ENCODE measurements at places on chromosomes 1 and 21.

DNA sequence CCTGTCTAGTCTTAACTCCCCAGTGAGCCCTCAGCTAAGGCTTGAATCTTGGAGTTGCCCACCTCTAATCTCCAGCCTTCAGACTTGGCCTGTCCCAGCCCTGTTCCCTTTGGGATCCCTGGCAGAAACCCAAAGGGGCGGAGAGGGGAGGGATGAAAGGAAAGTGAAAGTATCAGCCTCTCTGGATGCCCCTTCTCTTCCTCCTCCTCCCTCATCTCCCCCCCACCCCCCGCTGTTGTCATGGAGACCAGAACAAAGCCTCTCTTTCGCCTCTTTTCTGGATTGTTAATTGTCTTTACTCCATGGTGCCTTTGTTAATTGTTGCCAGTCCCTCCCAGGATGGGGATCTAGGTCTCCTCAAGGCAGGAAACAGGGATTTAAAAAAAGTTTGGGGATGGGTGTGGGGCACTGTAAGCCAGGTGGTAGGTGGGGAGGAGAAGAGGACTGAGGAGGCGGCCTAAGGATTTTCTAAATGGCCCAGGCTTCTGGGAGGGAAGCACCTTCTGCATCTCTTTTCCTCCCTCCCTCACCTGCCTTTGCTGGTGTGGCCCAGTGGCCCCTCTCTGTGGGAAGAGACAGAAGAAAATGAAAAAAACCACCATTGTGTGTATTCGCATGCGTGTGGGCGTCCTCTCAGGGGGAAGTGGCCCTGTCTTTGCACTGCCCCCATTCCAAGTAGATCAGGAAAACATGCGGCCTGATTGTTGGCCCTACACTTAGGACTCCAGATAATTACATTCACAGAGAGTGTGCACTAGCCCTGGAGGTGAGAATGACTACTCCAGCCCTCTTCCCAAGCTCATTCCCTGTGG lies 7.5 kb upstream of the SOX13 start:
- H3K27me3 ChIP-seq: peaks cover 9% of the 10 kb centered on the region
- no peaks in the 10 kb centered on the region for H3K4me1 ChIP-seq
- H3K36me3 ChIP-seq: no peaks in the 10 kb centered on the region
- H3K4me3 ChIP-seq: no peak overlapping the region

- H3K36me3 ChIP-seq: no peaks in the 10 kb centered on the region
- H3K4me1 ChIP-seq: no peaks in the 10 kb centered on the region
- no peak for DNase-seq
- H3K4me3 ChIP-seq: no peak overlapping the region
- no peaks in the 10 kb centered on the region for H3K27me3 ChIP-seq
- no peak overlapping the region for H3K27ac ChIP-seq
Observed at GRCh38 chr1:118827636-118828035, 160.5 kb downstream of the TBX15 start.

GRCh38 chr21:33651965-33652680 lies 9.8 kb downstream of the ITSN1 start:
- H3K27ac ChIP-seq: no peak overlapping the region
- no peak overlapping the region for H3K4me3 ChIP-seq
- H3K36me3 ChIP-seq: no peaks in the 10 kb centered on the region

GRCh38 chr1:163131981-163132380 lies 62.8 kb downstream of the RGS4 start:
- no peak overlapping the region for H3K27ac ChIP-seq
- no peak overlapping the region for H3K4me3 ChIP-seq
- H3K4me1 ChIP-seq: no peaks in the 10 kb centered on the region
- H3K27me3 ChIP-seq: peaks cover 19% of the 10 kb centered on the region

GRCh38 chr1:53594391-53595180 lies 135.4 kb downstream of the DMRTB1 start:
- H3K27me3 ChIP-seq: no peaks in the 10 kb centered on the region
- no peaks in the 10 kb centered on the region for H3K36me3 ChIP-seq
- no peak overlapping the region for H3K27ac ChIP-seq
- H3K4me1 ChIP-seq: no peaks in the 10 kb centered on the region

DNA sequence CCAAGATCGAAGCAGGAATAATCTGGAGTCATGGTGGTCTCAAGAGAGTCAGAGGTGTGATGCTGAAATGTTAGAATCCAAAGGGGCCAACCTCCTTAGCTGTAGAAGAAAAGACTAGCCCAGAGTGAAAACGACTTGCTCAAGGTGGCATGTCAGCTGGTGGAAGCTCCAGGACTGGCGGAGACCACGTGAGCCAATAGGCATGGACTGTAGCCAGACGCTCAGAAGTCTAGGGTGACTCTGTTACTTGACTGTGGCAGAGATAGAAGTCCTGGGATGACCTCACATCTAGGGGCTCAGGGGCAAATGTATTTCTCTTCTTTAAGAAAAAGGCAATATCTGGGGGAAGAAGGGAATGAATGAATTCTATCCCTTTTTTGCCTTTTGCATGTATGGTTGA lies 267.4 kb downstream of the ATG4C start:
- no peaks in the 10 kb centered on the region for H3K4me1 ChIP-seq
- peaks cover 5% of the 10 kb centered on the region for H3K27me3 ChIP-seq
- H3K27ac ChIP-seq: peak overlapping the region; percentile 10
- no peaks in the 10 kb centered on the region for H3K36me3 ChIP-seq
- no peak for DNase-seq

- H3K27me3 ChIP-seq: no peaks in the 10 kb centered on the region
- H3K4me3 ChIP-seq: no peak overlapping the region
- DNase-seq: no peak
- H3K4me1 ChIP-seq: peaks cover 25% of the 10 kb centered on the region
- H3K36me3 ChIP-seq: peaks cover 4% of the 10 kb centered on the region
- H3K27ac ChIP-seq: no peak overlapping the region
Observed at GRCh38 chr1:111660204-111661150, 40.9 kb downstream of the RAP1A start.

GRCh38 chr1:248858096-248858890 lies 592 bp downstream of the ZNF692 start:
- peak overlapping the region; percentile 90 for H3K27ac ChIP-seq
- no peaks in the 10 kb centered on the region for H3K27me3 ChIP-seq
- peak overlapping the region; percentile 87 for H3K4me3 ChIP-seq
- no peak for DNase-seq
- peaks cover 2% of the 10 kb centered on the region for H3K36me3 ChIP-seq

DNA sequence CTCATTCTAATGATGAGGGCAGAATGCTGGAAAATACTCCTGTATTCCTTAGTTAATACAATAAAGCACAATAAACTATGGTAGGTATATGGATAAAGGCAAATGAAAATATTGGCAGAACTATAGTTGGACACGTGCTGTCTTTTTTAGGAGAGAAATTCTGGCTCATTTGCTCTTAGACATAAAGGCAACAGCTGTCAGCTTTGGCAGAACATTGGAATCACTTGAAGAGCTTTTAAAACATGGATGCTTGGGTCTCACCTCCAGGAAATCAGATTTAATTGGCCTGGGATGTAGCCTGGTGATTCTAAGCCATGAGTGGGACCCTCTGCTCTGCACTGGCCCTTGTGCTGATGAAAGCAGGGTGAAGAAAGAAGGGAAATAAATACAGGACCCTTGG lies 9.9 kb downstream of the CRP start:
- no peak overlapping the region for H3K27ac ChIP-seq
- DNase-seq: no peak
- peaks cover 2% of the 10 kb centered on the region for H3K27me3 ChIP-seq
- H3K4me1 ChIP-seq: no peaks in the 10 kb centered on the region
- no peak overlapping the region for H3K4me3 ChIP-seq

DNA sequence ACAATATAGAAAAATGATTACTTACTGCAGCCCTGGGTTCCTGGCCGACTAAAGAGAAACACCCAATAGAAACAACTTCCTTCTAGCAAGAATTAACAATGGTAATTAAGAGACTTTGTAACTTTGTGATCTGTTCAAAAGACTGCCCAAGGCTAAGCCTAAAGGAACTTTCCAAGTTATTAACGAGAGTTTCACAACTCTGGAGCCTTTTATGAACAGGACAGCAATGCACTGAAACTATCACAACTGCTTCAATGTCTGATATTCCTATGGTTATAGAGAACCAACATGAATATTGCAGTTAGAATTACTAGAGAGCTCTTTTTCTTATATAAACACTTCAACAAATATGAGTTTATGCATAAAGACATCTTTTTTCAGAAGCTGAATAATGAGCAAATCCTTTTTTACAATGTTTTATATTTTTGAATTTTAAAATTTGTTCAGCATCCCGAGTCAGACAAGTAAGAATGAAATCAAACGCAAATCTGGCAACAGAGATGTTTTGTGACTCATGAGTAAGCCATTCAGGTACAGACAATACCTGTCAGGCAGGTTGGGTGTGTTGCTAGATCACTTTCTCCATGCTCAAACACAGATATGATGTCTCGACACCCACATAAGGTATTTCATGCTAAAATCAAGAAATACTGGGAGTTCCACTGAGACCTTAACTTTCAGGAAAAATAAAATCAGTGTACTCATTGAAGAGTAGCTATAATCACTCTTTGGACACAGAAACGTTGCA lies 22.2 kb upstream of the KCNJ15 start:
- H3K27me3 ChIP-seq: no peaks in the 10 kb centered on the region
- no peak overlapping the region for H3K4me3 ChIP-seq
- no peak for DNase-seq
- peaks cover 3% of the 10 kb centered on the region for H3K4me1 ChIP-seq

- H3K27me3 ChIP-seq: no peaks in the 10 kb centered on the region
- H3K4me3 ChIP-seq: no peak overlapping the region
- no peak for DNase-seq
Observed at GRCh38 chr1:222823695-222824094, 8.9 kb downstream of the DISP1 start.

DNA sequence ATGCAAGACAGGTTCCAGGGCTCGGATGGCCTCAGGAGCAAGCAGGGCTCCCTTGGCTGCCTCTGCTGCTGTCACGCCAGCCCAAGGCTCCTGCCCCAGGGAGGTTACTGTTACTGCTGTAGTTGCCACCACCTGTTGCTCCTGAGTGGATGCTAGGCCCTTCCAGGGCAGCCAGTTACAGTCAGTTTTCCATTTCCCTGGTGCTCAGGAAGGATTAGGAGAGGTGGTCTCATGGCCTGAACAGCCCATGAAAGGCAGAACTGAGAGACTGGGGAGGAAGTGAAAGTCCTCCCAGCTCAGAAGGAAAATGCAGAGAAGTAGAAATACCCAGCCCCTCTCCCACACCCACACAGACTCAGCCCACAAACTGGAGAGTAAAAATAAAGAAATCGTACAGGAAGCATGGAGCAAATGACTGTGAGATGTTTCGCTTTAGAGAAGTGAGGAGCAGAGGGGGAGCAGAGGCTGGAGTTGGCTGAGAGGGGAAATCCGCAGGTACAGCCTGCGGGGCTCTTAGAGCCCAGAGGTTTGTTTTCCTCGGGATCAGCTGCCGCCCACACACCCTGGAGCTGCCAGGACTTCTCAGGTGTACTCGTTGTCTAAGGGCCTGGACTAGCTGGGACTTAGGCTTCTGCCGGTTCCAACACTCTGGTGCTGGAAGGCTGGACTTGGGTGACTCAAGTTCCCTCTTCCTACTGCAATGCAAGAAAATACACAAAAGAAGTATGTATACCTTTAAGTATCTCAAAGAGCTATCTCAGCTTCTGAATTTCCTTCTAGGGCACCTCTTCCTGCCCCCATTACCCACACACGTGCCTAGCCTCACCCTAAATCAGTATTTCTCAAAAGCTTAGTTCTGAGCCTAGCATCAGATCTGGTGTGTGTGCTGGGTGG lies 2.3 kb downstream of the IL6R start:
- H3K27me3 ChIP-seq: no peaks in the 10 kb centered on the region
- H3K27ac ChIP-seq: peak overlapping the region; percentile 94
- H3K36me3 ChIP-seq: peaks cover 21% of the 10 kb centered on the region
- peaks cover 80% of the 10 kb centered on the region for H3K4me1 ChIP-seq
- peak overlapping the region; percentile 93 for H3K4me3 ChIP-seq

DNA sequence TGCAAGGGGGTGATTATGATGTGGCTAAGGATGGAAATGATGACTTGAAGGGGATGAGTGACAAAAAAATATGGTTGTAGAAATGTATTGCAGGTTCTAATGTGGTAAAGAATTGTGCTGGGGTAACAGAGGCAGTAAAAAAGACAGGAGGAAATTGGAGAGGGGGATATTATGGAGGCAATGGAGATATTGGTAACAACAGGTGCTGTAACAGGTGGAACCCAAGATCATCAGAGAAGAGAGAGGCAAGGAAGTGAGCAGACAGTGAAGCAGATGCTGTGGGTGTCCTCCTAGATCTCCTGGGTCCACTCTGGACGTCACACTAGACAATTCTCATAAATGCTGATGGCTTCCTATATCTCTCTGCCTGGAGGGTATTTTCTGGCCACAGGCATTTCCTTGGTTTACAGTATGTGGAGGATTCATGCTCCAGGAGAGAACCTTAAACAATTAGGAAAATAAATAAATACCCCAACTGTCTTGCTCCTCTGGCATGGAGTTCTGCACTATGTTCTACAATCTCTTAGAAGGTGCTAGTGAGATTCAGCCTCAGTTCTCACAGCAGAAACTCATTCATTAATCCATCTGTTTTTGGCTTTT lies 620.3 kb upstream of the PLXNA2 start:
- no peak overlapping the region for H3K4me3 ChIP-seq
- H3K27me3 ChIP-seq: peaks cover 5% of the 10 kb centered on the region
- H3K4me1 ChIP-seq: no peaks in the 10 kb centered on the region
- DNase-seq: no peak
- no peaks in the 10 kb centered on the region for H3K36me3 ChIP-seq

DNA sequence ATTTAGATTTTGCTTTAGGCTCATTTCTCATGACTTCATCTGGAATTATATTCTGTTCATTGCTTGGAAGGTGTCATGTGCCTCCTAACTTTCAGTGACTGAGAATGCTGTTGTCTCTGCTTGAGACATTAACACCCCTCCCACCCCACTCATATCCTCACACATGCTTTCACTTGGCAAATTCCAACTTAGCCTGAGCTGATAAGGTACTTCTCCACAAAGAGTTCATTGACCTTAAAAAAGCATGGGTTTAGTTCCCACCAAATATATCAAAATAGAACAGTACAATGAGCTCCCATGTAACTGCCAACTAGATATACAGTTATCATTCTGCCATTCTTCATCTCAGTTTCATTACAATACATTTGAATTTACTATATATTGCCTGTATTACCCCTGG lies 576.5 kb upstream of the ADGRL2 start:
- H3K36me3 ChIP-seq: no peaks in the 10 kb centered on the region
- H3K27me3 ChIP-seq: no peaks in the 10 kb centered on the region
- no peaks in the 10 kb centered on the region for H3K4me1 ChIP-seq
- H3K27ac ChIP-seq: no peak overlapping the region
- no peak overlapping the region for H3K4me3 ChIP-seq

GRCh38 chr1:220219136-220219442 lies 53.2 kb downstream of the RAB3GAP2 start:
- no peak overlapping the region for H3K27ac ChIP-seq
- peaks cover 28% of the 10 kb centered on the region for H3K36me3 ChIP-seq
- no peak overlapping the region for H3K4me3 ChIP-seq
- DNase-seq: no peak
- no peaks in the 10 kb centered on the region for H3K27me3 ChIP-seq

- no peak for DNase-seq
- H3K27ac ChIP-seq: no peak overlapping the region
- no peaks in the 10 kb centered on the region for H3K27me3 ChIP-seq
- H3K4me1 ChIP-seq: peaks cover 4% of the 10 kb centered on the region
Observed at GRCh38 chr1:83815330-83815729, 183.6 kb downstream of the TTLL7 start.
